NCI-H82 (cell line): ENCODE measurements at places on chromosomes 6 and 20.

DNA sequence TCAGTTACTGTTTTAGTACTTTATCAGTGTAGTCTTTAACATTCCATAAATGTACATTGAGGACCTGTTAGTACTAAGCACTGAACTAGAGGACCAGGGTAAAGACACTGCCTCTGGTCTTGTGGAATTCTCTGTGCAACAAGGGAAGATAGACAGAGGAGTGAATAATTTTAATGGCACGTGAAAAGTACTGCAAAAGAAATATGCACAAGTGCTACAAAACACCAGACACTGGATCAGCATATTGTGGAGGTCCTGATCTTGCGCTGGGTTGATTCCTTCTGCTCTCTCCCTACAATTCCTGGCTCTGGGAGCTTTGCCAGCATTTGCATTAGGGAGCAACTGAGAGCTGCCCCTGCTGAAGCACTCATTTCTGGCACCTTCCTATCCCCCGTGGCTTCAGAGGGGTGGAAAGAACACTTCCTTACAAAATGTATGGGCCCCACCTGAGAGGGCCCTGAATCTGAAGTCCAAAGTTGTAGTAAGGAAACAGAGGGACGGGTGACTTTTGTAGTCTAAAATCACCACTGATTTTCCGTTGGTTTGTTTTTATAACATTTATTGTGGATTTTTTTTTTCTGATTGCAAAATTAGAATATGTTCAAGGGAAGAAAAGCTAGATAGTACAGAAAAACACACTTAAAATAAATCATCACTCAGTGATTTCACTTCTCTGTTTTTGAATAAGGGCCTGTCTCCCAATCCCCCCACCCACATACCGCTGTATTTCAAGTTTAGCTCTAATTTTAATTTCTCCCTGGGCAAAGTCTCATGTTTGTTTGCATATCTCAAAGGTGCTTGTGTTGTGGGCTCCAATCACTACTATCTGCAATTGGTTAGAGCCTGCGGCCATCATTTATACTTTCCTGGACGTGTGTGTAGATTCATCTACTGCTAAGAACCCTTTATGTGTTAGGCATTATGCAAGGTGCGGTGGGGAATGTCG lies 4.9 kb downstream of the PKIG start:
- no peak for DNase-seq

DNA sequence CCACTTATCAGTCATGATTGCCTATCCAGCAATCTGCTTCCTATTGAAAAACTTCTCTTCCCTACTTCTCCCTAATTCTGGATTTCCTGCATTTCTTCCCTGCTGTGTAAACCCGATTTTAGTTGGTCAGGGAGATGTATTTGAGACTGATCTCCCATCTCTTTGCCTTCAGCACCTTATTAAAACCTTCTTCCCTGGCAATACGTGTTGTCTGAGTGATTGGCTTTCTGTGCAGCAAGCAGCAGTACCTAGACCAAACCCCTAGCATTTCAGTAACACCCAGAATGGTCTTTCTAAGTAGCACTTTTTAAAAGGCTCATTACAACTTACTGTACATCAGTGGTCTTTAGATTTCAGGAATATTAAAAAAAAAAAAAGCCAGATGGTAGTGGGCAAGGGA lies 99.1 kb upstream of the PDE10A start:
- DNase-seq, result no peak

- no peak for DNase-seq
These were observed 104.2 kb downstream of the TFAP2B start for GRCh38 chr6:50922579-50923525.

GRCh38 chr6:24738741-24739140 lies 19.8 kb upstream of the C6orf62 start:
- DNase-seq, result no peak

- no peak for DNase-seq
These were observed 62.6 kb upstream of the FAM83B start for GRCh38 chr6:54784011-54784410.

DNA sequence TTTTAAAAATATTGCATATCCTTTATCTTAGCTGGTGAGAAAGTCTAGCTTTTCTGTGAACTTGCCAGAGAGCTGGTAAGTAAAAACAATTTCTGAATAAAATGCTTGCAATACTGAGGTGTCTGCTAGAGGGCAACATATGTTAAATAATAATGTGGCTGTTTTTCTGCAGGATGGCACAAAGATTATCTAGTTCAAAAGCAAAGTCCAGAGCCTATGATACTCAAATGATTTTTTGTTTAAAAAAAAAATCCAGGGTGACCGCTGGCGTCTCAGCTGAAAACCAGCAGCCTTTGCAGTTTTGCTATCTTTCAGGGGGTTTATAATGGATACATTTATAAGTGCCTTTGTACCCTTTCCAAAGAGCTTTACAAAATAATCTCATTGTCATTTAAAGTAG lies 194.9 kb downstream of the PHACTR1 start:
- peak; percentile 67 for DNase-seq

GRCh38 chr6:106181664-106182418 lies 95.7 kb downstream of the PRDM1 start:
- no peak for DNase-seq

- no peak for DNase-seq
These were observed 113.0 kb upstream of the CST7 start for GRCh38 chr20:24836041-24836533.

DNA sequence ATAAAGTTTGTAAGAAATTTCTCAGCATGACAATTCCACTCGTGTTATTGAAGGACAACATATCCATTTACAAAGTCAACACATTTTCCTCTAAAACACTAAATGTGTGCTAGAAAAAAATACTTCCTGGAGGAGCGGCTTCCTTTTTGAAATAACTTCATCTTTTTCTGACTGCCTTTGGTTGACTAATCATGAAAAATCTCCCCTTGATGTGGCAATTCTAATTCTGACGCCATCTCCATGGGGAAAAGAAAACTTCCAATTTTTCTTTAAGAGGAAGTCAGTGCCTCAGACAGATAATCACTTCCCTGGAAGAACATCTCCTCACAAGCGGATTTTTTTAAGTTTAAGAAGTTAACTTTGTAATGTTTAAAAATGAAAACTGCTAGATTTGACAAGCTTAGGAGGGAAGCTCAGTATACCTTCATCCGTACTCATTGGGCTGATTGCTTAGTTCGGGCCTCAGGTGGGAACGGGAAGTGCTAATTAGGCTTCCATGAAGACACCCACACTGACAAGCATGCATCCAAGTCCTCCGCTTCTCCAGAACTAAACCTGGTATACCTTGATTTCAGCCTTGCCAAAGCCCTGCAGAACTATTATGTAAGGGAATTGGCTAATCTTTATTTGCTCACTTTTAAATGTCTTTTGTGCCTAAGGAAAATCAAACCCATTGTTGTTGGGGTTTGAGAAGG lies 35.1 kb upstream of the DUSP22 start:
- DNase-seq, result no peak
